Brain pericyte (primary cell): ENCODE measurements at places on chromosomes 1 and 21.

DNA sequence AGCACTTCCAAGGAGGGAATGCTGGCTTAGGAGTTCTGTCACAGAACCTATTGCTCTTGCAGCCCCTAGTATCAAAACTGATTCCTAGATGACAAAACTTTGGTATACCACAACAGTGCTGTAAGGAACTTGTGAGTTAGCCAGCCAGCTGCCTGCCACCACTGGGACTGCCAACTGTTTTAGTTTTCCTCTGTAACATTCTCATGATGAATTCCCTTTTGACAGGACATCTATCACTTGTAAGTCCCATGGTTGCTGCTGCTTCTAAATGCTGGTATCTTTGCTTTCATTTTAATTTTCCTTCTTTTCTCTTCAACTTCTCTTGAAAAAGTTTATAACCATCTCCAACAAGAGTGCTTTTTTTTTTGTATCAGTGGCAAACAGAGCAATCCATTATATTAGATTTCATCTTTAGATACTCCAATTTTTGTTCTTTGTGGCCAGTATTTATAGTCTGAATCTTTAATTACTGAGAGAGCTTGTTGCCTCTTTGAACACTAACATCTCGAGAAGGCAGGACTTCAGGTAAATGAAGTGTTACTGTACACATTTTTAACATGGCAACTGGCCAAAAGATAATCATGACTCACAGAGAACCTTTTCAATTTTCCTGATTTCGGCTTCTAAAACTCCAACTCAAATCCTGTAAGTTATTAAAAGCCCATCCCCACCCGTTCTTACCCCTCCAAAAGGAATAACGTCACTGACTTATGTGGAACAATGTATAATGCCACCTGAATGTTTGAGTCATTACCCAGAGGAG is 19.8 kb downstream of the DBT start:
- no peak for DNase-seq

- DNase-seq, result no peak
Measured at GRCh38 chr1:22639286-22639685, 2.9 kb downstream of the C1QA start.

DNA sequence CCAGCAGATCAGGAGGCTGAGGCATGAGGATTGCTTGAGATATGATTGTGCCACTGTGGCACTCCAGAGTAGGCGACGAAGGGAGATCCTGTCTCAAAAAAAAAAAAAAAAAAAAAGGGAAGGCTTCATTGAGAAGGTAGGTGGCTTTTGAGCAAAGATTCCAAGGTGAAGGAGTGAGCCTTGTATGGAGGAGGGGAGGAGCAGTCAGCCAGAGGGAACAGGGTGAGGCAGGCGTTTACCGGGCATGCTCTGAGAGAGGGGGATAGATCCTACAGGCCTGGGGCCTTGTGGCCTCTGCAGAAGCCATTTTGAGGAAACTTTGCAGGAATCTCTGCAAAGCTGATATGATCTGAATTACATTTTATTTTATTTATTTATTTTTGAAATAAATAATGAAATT is 5.1 kb upstream of the HDAC1 start:
- DNase-seq, result no peak

GRCh38 chr21:41360072-41360821 is 1.6 kb upstream of the MX2 start:
- DNase-seq, result no peak

DNA sequence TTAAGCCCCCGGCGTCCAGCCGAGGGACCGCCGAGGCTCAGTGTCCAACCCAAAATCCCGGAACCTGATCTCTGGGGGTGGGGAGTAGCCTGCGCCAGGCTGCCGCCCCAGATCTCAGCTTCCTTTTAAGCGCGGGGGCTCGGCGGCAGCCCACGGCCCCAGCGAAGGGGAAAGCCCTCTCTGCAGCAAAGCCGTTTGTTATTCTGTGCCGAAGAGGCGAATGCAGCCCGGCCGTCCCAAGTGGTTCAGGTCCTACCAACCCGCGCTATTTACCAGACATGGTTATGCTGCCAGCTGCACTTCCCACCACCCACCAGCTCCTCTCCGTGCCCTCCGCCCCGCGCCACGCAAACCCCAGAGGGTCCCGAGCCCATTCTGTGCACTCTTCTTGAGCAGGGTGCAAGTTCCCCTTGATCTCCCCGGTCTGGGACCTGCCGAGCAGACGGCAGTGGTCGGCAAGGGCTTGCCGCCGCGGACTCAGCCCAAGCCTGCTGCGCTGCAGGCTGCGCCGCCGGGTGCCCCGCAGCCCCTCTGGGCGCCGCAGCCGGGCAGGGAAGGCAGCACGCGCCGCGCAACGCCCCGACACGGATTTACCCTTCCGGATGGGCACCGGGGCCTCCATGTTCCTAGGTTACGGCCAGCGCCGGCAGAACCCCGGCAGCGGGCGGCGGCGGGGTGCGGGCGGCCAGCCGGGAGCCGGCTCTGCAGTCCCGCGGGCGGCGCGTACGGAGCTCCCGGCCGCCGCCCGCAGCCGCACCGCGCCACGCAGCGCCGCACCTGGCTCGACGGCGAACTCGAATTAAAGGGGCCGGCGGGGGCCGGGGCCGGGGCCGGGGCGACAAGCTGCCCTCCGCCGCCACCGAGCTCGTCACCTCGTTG is 738 bp upstream of the KCNA2 start:
- no peak for DNase-seq

- no peak for DNase-seq
Measured at GRCh38 chr1:167297222-167298214, 76.8 kb downstream of the POU2F1 start.

- DNase-seq, result no peak
Measured at GRCh38 chr1:232413674-232414073, 216.3 kb downstream of the SIPA1L2 start.

- no peak for DNase-seq
Measured at GRCh38 chr1:70496181-70496580, 85.1 kb downstream of the CTH start.

GRCh38 chr21:42456457-42456856 is 39.6 kb downstream of the RSPH1 start:
- no peak for DNase-seq

- no peak for DNase-seq
Measured at GRCh38 chr1:245201827-245202226, 47.0 kb downstream of the KIF26B start.

GRCh38 chr1:179151908-179152682 is 70.2 kb downstream of the TOR3A start:
- no peak for DNase-seq

- DNase-seq, result no peak
Measured at GRCh38 chr1:96366516-96366915, 355.1 kb upstream of the PTBP2 start.

DNA sequence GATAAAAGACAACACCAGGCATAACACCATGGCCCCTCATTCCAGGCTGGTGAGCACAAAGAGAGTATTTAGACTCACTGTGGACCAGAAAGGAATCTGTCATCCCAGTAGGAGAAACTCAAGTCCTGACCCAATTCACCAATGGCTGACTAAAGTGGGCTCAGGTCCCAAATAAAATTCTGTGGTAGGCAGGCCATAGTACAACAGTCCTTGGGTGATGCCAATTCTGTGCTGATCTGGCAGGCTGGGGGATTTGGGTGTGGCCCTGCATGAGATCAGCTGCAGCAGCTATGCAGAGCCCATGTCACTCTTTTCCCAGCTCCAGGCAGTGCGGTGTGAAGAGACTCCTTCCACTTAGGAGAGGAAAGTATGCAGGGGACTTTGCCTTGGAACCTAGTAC is 245.1 kb downstream of the LBR start:
- no peak for DNase-seq

DNA sequence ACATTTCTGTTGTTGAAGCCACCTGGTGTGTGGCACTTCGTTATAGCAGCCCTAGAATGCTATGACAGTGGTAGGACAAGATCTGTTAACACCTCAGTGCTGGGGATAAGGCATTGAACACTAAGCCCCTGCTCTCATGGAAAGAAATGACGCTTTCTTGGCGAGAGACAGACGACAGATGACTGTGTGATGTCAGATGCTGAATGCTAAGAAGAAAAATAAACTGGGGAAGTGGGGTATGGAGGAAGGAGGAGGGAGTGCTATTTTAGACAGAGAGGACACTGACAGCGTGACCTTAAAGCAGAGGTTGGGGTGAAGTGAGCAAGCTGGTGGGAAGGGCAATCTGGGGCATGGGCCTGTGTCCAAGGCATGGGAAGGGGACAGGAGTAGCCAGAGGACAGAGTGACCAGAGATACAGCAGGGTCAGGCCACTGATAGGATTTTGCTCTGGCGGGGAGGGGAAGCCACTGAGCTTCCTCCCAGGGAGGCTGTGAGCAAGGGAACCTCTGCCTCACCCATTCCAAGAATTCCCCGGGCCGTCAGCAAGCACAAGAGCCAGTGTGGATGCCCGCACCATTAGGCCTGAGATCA is 15.2 kb downstream of the DOP1B start:
- DNase-seq, result no peak

DNA sequence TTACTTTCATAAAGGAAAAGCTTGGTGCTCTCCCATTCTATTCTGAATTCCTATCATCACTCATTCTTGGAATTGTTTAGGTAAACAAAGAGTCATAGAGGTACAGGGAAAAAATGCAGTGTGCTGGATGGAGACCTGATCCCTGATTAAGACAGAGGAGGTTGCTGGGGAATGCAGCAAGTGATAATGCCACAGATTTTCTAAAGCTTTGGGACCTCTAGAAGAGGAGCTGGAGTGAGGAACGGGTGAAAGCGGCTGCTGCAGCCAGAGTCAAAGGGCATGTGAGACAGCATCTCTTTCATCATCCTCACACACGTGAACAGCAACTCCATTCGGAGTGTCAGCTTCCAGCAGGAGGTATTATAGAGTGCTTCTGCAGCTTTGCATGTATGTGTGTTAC is 54.9 kb upstream of the DIPK1A start:
- no peak for DNase-seq

GRCh38 chr21:45529785-45530422 is 12.3 kb downstream of the SLC19A1 start:
- no peak for DNase-seq

- DNase-seq, result no peak
Measured at GRCh38 chr1:241532162-241532531, at the start of gene KMO. Gene KMO (plus strand): TSS chr1:241532378. CDS start chr1:241532445, 67 bp downstream.

- DNase-seq, result no peak
Measured at GRCh38 chr1:157542676-157543075, 9.6 kb downstream of the FCRL5 start.

DNA sequence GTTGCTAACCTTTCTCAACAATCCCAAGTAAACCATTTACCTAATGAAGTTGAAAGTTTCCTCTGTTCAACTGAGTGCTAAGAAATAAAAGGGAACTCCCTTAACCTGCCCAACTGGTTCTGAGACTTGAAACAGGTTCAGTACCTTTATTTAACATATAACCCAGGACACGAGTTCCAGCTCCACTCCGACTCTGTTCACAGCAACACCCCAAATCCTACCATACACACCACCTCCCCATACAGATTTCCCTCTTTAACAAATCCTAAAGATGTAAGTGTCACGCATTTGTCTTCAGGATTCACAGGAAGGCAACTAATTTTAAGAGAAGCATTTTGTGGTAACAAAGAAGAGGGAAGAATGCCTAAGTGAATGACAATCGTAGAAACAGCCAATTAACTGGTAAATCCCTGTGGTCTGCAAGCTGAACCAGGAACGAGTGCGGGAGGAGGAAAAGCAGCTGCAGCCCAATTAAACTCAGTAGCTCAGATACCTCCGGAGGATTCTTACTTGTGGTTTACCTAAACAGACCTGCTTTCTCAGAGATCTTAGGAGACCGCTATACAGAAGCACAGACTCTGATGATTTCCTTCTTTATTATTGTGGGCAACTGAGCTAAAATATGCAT is 134.5 kb upstream of the MAGI3 start:
- no peak for DNase-seq

- DNase-seq, result no peak
Measured at GRCh38 chr1:75996196-75996595, 64.0 kb upstream of the ASB17 start.

DNA sequence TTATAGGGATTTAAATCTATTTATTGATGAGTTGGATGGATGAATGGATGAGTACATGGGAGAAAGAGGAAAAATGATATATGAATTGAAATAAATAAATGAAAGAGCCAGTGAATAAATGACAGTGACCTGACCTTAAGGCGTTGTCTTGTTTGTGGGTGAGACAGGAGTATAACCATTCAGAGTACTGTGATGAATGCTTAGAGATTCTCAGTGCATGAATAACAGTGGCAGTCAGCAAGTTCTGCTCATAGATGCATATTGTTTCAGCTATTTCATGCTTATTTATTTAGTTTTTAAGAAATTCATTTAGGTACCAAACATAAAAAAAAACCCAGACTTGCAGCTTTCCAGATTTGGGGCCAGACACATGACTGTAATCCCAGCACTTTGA is 116.4 kb downstream of the FGGY start:
- no peak for DNase-seq

GRCh38 chr1:196355206-196355786 is 252.9 kb downstream of the KCNT2 start:
- DNase-seq, result no peak

DNA sequence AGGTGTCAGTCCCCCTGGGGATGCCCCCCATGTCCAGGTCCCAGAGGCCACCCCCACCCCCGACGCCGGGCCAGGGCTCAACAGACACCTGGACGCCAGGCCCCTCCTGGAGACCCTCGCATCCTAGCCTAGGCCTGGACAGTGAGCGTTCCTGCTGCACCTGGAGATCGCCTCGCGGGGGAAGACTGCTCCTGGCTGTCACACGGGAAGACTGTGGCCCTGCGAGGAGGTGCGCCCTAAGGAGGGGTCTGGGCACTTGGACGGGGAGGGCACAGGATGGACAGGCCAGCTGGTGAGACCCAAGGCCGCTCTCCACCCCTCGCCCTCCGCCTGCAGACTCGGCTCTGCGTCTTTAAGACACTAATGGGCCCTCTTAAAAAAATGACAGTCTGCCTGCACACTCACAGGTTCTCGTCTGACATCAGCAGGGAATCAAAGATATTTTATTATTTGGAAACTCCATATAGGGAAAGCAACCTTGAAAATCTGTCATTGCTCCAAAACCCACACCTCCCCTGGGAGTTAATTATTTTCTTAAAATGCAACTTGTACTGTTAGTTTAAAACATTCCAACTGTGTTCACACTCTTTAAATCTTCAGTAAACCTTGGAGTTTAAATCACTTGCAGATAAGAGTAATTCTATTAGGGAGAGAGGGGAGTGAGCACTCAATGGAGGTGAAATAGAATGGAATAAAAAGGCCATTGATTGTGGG is 45.6 kb upstream of the ACTRT2 start:
- DNase-seq, result no peak

GRCh38 chr1:246790833-246791232 is 66.6 kb downstream of the SCCPDH start:
- DNase-seq, result no peak

DNA sequence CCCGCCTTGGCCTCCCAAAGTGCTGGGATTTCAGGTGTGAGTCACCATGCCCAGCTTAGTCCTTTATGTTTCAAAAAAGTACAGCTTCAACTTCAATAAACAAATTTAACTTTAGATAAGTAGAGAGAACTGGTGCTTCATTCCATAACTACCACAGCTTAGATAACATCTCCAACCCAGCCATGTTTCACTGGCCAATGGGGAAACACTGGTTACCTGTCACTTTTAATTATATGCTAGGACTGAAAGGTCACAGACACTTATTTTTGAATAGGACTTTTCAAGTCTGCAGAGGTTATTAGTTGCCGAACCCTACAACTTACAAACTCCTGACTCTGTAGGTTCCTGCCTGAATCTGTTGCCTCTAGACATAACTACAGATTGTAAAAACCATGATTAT is 56.5 kb upstream of the ST6GALNAC3 start:
- DNase-seq, result no peak
